Daoy (cell line): ENCODE measurements at places on chromosomes 16 and 17.

DNA sequence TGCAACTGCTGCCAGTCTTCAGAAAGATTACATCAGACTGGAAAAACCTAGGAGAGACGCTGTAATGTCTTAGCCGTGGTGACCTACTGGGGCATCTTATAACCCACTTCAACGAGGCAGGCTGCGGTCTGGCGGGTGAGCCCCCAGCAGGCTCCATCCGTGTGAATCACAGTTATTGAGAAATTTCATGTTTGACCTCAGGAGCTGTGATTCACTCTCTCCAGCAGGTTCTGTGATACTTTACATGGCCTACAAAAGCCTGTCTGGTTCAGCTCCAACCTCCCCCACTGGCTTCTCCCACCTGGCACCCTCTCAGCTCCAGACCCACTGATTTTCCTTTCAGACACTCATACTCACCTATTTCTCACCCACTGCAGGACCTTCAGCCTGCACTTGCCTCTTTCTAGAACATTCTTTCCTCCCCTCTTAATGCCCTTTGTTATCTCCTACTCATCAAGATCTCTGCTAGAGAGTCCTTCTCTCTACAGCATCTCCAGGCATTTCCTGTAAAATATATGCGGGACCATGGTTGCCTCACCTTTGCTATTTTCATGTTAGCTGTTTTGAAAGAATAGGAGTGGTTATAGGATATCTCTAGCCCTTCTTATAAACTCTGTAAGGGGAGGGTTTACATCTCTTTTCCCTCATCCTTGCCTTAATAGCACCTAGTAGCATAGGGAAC is 227.9 kb downstream of the MAF start:
- peak; percentile 93 for DNase-seq

GRCh38 chr16:86515777-86516622 is 5.7 kb downstream of the FOXF1 start:
- no peak for DNase-seq

- no peak for DNase-seq
Observed at GRCh38 chr16:8867216-8867931, 1.4 kb downstream of the CARHSP1 start.

GRCh38 chr16:35182043-35182677 is 1722.7 kb downstream of the TP53TG3F start:
- no peak for DNase-seq

GRCh38 chr16:8742068-8742467 is 55.4 kb downstream of the TMEM186 start:
- no peak for DNase-seq

DNA sequence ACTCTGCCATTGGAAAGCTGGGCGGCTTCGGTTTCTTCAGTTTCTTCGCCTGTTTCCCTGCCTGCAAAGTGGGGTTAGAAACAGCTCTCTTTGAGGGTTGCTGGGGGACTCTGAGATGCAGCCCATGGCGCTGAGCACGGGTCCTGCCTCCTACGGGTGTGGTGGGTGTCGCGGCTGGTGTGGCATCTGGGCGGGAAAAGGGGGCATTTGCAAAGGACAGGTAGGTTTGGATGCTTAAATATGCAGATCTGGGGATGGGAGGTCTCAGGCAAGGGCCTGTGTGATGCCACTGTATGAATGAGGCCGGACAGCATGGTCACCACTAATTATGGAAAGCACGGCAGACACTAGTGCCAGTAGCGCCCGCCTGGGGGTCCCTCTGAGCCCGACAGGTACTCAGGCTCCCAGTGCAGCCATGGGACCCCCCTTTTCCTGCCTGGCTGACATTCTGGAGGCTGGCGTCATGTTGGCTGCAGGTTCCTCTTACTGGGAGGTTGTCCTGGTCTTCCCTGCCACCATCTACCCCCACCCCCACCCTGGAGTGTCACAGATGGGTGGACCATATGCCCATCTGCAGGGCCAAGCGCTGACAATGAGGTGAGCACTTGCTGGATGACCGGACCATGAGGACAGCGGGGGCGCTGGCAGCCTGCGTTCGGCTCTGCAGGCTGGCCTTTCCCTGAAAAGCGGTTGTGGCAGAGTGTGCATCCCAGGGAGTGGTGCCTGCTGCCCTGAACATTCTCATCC is 237.7 kb downstream of the SEC14L1 start:
- no peak for DNase-seq
